ENCODE measurements at places on chromosomes 3 and 15.

DNA sequence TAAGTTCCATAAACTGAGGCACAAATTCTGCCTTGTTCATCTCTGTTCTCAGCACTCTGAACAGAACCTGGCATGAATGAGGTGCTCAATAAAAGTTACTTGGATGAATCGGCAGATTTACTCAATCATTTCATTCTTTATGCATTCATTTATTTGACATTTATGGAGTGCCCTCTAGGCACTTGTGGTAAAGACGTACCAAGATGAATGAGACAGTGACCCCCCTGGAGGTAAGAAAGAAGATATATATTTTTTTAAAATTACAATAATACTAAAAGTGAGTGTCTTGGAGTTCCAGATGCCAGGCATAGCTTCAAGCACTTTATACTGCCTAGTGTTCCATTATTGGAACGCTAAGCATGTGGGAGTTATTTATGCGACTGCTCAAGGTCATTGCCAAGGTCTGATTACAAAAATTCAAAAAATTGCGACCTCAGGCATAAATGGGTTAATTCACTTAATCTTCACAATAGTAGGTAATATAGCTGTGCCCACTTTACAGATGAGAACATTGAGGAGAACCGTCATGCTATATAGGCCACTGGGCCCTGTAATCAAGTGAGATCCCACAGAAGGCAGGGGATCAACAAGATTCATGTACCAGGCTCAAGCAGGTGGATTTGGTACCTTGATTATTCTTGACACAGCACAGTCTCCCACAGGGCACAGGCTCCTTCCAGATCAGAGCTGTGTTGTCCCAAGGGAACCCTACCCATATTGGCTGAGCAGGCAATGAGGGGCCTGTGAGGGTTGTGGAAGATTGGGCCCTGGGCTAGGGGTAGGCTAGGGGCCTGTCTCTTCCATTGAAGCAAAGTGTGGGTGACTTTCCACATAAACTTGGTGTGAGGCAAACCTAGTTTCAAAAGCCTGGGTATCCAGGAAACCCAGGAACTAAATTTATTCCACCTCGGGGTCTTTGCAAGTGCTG is 10.7 kb downstream of the XIRP1 start:
- DNase-seq: no peak

- no peak for DNase-seq
Observed at GRCh38 chr15:88491158-88491557, 23.6 kb downstream of the MRPS11 start.

GRCh38 chr3:55746808-55747413 is 259.8 kb upstream of the WNT5A start:
- DNase-seq: peak; percentile 32

GRCh38 chr3:52535411-52536111 is 844 bp upstream of the UQCC5 start:
- DNase-seq: no peak

GRCh38 chr15:90845201-90845949 is 23.0 kb upstream of the FURIN start:
- peak; percentile 81 for DNase-seq

- DNase-seq: peak; percentile 32
Observed at GRCh38 chr3:172546628-172547214, 23.5 kb upstream of the TNFSF10 start.

GRCh38 chr15:41161336-41161735 is 45.3 kb upstream of the INO80 start:
- peak; percentile 21 for DNase-seq

DNA sequence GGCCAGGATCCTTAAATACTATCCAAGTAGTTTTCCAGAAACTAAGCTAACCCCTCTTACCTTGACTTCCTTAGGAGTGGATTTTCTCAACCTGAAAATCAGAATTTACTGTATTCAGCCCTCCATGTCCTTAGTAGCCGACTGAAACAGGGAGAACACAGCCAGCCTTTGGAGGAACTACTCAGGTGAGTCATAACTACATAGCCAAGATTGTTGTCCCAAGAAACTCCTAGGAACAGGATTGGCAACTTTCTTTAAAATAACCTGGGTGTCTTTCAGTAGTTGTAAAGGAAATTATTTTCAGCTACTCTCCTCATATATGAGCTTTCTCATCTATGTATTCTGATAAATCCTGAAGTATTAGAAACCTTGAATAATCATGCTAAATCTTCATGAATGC is 22.3 kb downstream of the FANCD2OS start:
- no peak for DNase-seq

GRCh38 chr15:67820992-67821783 is 4.1 kb upstream of the SKOR1 start:
- peak; percentile 29 for DNase-seq

DNA sequence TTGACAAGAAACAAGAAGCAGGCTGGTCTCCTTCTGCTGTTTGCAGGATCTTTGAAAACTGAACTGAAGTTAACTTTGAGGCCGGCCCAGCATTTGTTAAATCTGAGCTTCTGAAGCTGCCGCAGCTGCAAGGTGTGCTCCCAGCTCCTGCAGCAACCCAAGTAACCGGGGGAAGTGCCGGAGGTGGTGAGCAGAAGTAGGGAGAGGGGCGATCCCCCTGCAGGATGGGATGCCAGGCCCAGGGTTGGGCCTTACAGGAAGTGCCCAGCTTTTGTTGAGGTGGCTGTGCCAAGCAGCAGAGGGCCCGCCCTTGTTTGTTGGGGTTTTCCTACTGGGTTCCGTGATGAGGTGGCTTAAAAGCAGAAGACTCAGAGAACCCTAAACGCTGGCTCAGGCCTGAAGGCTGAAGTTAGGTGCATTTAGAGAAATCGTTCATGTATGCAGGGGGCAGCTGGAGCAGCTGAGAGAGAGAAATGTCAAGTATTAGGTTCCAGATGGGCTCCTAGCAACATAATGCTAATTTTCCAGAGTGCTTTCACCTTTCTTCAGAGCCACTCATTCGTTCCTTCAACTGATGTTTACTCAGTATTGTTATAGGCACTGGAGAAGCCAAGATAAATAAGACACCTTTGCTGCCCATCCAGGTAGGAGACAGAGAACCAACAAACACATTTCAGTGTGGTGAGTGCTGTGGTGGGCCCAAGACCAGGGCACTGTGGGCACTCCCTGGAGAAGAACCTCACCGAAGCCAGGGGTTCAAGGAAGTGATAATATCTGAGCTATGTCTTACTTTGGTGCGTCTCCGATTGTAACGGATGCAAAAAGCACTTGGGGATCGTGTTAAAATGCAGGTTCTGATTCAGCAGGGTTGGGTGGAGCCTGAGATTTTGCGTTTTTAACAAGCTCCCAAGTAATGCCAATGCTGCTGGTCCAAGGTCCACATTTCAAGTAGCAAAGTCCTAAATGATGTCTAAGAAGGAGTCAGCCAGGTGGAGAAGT is 42.2 kb upstream of the PLCL2 start:
- DNase-seq: no peak

- no peak for DNase-seq
Observed at GRCh38 chr3:195736866-195737490, 16.2 kb downstream of the MUC20 start.

DNA sequence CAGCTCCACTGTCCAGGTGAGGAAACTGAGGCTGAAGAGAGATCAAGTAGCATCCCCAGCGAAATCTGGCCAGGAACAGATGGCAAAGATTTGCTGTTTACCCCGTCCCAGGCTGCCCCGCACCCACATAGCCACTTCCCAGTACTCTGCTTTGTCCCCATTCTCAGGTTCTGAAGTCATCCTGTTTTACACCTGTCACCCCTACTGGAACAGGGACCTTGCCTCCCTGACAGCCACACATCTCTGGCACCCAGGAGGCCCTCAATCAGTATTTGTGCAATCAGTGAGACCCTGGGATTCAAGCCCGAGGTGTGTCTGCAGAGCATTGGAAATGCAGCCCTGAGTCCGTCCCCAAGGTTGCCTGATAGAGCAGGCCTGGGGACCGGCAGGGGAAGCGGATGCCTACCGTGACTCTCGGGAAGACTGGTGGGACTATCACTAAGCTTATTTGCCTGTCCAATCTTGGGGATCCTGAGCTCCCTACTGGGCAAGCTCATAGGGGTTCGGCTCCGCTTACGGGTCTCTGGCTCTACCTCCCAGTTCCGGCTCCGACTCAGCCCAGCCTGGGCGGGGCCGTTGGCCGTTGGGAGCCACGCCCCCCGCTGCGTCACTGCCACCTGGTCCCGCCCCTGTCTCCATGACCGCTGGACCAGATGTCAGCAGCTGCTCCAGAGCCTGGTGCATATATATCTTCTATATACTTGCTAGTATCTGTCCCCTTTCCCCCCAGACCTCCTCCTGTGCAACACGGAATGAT is 17.5 kb upstream of the FANCD2 start:
- peak; percentile 63 for DNase-seq

DNA sequence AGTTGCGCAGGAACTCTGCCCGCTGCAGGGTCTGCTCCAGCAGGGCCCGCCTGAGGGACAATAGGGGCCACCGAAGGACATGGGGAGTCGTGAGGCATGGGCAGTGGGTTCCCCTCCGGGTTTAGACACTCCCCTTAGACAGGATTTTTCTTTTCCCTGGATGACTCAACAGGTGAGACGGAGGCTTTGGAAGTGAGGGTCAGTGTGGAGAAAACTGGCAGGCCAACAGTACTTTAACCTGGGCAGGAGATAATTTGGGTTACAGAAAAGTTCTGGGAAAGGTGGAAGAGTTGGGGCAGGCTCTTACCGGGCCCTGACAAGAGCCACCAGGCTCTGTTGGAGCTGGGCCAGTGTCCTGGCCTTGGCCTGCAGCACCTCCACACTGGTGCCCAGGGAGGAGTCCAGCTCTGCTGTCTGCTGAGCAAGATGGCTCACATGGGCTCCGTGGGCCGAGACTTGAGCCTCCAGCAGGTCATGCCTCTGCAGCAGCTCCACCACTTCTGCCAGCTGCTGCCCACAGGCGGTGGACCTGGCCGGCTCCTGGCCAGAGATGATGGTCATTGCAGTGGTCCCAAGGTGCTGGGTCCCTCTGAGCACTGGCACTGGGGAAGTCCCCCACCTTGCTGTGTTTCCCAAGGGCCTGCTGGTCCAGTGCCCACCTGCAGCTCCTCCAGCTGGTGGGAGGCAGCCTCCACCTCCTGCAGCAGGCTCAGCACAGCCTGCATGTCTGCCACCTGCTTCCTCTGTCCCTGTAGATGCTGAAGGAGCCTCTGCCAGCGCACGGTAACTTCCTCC is 11.0 kb downstream of the SPTBN5 start:
- no peak for DNase-seq
